Cortex of kidney (tissue), 1 donor: ENCODE measurements at places on chromosomes 3 and 15.

DNA sequence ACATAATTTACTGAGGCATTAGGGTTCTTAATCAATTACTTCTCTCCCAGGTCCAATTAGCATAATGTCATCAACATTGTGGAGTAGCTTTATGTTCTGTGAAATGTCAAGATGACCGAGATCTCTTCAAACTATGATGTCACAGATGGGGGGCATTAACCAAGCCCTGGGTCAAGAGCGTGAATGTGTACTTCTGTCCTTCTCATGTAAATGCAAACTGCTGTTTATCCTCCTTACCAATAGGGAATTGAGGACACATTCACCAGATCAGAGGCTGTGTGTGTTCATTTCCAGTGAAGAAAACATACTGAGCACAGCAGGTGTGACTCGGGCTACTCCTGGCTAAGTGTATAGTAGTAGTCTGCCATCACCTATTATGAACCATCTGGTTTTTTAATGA lies 177.9 kb downstream of the MINAR1 start:
- no peak for DNase-seq

DNA sequence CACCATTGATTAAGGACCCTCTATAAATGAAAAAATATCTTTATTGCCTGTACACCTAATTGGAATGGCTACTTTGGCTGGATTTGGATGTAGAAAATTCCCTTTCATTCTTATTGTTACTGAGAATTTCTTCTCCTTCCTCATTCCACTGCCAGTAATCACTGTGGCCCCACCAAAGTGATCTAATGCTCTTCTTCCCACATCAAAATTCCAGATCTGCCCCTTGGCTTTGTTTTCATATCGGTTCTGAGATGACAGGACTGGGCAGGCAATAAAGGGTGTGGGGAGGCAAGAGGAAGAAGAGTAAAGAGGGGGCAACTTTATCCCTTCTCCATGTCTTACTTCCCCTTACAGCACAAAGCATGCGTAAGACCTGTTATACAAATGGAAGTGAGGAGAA lies 2.1 kb downstream of the ANKUB1 start:
- DNase-seq = no peak

- no peak for DNase-seq
These were observed 277.8 kb upstream of the DNAJC19 start for GRCh38 chr3:181267312-181267711.

DNA sequence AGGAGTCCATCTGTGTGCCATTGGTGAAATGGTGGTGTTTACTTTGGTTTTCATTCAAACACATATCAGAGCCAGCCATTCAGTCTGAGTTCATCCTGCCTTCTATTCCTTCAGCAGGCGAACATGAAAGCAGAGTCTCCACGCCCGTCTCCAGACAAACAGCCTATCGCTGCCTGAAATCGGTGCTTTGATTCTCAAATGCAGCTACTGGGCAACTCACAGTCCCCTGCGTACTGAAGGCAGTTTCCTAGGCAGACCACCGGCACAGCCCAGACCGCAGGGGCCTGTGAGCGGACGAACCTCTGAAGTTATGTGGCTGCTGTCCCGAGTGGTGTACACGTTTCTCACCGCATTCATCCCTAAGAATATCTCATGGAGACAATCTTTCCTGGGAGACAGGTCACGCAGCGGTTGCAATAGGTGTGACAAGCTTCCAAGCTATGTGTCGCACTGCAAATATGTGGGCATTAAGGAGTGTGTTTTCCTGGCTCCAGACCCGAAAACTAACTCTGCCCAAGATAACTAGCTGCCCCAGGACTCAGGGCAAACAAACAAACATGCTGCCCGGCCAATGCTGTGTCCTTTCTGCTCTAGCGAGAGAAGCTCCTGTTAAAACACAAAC lies 16.9 kb upstream of the RYR3 start:
- DNase-seq = no peak

GRCh38 chr3:140148824-140149390 lies 213.9 kb downstream of the CLSTN2 start:
- DNase-seq = no peak

- no peak for DNase-seq
These were observed 1.7 kb downstream of the NR2E3 start for GRCh38 chr15:71811752-71812735.

DNA sequence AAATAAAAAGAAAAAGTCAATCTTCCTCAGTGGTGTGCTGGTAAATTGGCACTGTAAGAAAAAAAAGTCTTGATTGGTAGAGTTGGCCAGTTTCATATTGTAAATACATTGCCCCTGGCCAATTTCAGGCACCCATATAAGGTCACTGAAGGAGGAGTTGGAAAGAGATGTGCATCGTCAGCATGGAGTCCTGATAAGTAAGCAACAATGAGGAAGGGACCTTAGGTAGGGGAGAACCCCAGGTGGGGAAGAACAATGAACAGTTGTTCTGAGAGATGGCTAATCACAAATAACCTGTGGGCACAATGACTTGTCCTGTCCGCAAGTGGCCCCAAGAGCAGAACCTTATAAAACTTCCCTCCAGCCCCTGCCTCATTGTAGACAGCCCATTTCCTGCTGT lies 8.6 kb upstream of the CYP8B1 start:
- DNase-seq = no peak

DNA sequence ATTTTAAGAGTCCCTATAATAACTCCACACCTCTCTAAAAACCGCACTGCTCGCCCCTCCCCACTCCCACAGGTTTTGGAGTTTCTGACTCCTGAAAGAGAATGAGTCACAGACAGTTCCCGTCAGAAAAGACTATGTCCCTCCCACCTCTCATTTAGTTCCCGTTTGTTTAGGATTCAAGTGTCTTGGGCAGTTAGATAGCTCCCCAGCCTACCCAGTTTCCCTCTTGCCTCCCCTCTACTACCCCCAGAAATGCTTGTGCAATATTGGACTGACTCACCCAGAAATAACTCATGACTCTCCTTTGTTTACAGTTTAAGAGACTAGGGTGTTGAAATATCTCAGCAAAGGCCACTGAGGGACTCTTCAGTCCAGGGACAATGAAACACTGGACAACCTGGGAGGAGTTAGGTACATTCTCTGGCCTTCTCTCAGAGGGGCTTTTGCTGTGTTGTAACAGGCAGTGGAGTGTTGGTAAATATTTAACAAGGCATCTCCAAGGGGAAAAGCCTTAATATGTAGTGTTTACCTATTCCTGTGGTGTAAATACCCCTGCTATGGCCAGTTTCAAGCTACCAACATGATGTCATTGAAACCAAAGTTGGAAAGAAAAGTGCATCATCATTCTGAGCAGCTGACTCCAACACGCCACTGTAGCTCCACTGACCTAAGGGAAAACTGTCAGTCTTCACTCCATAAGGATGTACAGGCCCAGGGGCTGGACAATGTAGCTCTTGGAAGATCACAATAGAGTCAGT lies 96.1 kb upstream of the CHD2 start:
- DNase-seq = no peak

DNA sequence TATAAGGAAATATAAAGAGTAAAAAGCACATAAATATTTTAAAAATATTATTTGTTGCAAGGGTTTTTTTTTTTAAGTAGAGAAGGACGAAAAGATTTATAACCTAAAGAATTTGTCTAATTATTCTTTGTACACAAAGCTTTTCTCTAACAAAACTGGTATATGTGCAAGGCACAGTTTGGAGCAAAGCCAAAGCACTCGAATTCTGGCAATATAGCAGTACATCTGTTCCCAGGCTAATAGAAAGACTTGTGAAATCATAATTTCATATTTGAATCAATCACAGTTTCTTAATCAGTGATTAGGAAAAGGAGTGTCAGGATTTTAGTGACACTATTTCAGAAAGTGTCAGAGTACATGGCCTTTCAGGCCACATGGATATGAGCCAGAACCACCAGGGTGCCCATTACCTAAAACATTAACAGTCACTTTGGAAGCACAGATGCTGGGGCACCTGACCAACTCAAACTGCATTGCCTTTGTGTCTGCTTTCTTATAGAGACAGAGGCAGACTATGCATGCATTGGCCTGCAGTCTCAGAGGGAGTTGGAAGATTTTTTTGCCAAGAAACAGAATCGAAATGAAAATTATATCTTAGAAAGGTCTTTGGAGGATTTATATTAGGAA lies 651.8 kb upstream of the SGO1 start:
- no peak for DNase-seq

- DNase-seq = no peak
These were observed 44.5 kb upstream of the CCNL1 start for GRCh38 chr3:157204431-157204830.

- no peak for DNase-seq
These were observed 8.4 kb downstream of the MED12L start for GRCh38 chr3:151093905-151094304.

DNA sequence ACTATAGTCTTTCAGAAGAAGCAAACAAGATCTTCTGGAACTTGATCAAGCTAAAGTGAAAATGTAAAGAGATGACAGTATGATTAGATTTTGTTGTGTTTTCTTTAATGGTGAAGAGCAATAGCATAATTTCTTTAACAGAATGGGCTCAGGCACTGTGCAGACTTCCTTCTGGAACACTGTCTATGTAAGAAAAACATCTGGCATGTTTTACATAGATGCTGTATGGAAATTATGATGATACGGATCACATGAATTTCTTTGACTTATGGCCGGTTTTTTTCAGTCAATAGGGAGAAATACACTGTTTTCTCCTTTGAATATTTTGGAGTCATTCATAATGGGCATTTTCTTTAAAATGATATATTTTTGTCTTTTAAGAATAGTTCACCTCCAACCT lies 42.6 kb downstream of the PHLDB2 start:
- no peak for DNase-seq

DNA sequence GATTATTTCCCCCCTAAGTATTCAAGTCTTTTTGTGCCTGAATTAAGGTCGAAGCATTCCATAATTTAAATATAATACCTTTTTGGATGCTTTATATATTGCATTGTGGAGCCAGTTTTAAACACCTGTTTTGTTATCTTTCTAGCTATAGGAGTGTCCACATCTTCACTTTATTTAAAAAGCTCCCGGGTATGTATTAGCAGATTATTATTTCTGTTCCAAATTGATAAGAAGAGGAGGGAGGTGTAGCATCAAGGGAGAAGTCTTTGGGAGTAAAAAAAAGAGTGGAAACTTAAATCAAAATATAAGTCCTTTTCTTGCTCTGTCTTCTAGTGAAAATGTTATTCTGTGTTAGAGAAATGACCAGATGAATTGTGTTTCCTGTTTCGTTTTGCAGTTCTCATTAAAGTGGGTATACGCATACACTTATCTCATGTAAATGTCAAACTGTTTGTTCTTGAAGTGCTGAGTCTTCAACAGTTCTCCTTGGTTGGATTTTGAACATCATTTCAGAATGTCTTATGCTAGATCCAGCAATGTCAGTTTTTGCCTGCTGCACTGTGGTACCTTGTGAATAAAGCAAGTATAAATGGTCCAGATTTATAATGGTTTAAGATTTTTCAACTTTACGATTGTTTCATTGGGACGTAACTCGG lies 105.8 kb downstream of the FNDC3B start:
- no peak for DNase-seq

- DNase-seq = no peak
These were observed 23.2 kb downstream of the SFMBT1 start for GRCh38 chr3:53022647-53023046.

GRCh38 chr15:43133430-43134156 lies at the start of gene TMEM62:
TMEM62 (plus strand) TSS chr15:43133586; CDS start chr15:43133803, 217 bp downstream.
- DNase-seq = no peak

DNA sequence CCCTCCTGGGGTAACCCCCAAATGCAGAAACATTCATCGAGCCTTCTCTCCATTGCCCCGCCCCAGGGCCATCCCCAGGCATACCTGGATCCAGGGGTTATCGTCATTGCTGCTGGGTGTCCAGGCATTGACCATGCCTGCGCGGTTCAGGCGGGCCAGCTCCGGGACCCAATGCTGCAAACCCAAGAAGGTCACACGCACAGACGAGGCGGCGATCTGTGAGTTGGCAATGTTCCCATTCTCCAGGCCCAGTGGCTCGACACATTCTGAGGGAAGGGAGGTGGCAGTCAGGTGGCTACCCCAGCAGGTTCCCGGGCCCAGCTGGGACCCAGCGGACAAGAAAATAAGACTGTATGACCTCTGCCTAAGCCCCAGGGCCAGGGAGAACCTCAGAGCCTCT lies 6.1 kb downstream of the MFGE8 start:
- no peak for DNase-seq

DNA sequence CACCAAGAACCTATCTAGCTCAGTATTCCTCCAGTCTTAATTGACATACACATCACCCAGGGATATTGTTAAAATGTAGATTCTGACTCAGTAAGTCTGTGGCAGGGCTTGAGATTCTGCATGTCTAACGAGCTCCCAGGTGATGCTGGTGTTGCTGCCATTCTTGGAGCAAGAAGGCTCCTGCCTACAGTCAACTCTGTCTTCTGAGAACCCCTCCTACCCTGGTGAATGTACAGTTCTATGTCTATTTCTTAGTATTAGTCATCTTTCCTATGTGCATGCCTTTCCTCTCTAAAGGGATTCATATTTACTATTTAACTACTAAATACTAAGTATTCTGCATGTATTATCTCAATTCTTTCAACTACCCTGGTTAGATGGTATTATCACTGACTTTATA lies 268.7 kb downstream of the EDEM1 start:
- no peak for DNase-seq

GRCh38 chr3:173531602-173532001 lies 134.1 kb downstream of the NLGN1 start:
- DNase-seq = no peak

DNA sequence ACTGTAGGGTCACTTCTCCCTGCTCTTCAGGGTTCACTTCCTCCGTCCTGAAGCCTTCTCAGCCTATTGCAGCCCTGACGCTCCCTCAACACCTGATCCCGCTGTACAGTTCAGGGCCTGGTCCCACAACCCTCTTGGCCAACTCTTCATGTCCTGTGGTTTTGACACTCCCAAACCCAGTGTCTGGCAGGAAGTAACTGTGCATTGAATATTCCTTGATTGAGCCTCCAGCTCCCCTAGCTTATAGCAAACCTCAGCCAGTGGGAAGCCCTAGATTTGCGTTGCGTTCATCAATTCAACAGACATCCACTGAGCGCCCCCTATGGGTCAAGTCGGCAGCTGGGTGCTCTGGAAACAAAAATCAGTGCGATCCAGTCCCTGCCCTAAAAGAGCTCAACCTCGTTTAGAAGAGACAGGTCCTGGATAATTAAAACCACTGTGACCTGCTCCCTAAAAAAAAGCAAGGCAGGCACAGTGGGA lies 13.5 kb downstream of the UBAP1L start:
- no peak for DNase-seq

DNA sequence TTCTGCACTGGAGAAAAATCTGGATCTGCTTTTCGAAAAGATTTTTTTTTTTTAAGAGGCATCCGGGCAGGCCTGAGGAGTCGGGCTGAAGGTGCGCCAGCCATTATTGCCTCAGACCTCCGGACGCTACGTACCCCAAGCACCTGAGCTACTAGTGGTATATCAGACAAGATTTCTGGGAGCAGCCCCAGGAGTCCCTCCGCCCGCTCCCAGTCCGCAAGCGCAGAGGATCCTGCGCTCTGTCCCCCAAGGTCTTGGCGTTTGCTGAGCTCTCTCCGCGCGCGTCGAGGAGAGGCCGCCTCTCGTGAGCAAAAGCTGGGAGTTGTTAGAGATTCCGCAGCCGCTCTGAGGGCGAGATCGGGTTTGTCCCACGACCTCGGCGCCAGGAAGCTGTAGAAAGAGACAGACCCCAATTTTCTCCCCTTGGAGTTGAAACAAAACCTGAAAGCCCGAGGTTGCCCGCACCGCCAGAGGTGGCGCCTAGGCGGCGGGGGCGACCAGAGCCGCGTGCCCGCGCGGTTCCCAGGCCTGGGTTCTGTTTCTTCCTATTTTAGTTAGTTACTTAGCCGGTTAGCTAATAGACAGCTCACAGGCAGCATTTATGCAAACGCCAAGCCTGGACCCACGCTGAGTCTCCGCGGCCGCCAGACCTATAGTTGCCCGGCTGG lies 72.5 kb upstream of the POLG start:
- no peak for DNase-seq
